ENCODE measurements at places on chromosomes 12 and 14.

- DNase-seq, result no peak
These were observed 59.2 kb downstream of the BICDL1 start for GRCh38 chr12:120048263-120048662.

DNA sequence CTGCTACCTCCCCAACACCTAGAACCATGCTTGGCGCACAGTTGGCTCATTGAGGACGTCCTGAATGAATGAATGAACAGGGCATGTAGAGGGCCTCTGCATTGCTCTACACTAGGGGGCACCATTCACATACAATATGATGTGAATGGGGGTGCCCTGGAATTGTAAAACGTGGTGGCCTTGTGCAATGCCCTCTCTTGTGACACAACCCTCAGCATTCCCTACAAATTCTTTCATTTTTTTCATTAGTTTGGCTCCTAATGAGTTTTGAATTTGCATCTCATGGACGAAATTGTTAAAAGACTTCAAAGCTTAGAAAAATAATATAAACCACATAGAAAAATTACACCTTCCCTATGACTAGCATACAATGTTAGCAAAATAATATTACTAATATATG lies 2.3 kb upstream of the DIO2 start:
- DNase-seq, result no peak

- no peak for DNase-seq
These were observed 17.2 kb upstream of the HHIPL1 start for GRCh38 chr14:99627510-99628381.

- DNase-seq, result no peak
These were observed 40.1 kb downstream of the RERG start for GRCh38 chr12:15181017-15181683.

DNA sequence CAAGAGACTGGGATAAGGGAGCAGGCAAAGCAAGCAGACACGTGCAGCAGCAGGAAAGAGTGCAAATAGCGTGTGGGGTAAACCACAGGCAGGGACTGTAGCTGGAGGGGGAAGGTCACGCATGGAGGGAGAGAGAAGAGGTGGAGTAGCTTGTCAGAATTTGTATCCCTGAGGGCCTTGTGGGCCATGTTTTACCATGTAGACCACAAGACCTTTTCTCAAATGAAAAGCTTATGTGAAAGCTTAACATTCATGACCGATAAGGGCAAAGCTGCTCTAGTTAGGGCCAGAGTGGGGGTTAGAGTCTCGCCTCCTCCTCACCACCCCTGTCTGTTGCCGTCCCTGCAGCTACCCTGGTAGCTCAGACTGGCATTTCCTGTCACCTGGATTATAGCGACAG lies 152.9 kb upstream of the E2F7 start:
- DNase-seq, result no peak

DNA sequence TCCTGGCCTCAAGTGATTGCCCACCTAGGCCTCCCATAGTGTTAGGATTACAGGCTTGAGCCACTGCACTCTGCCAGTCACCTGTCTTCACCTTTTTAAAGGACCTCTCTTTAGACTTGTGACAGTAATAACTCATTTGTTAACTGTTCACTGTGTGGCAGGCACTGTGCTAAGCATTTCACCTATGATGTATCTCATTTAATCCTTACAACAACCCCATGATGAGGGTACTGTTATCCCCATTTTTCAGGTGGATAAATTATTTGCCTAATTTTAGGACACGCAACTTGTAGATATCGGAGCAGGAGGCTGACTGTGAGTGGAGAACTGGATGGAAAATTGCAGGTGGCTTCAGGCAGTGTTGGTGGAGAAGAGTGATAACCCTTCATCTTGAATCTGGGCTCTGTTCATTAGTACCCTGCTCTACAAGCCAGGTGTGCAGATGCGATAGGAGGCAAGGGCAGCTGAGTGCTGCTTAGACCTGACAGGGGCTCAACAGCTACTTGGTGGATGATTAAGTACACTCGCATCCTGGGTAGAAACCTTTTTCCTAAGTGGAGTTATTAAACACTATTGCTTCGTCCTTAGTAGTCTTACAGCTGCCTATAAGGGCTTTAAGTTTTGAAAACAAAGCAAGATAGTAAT lies 2.7 kb downstream of the TCTN1 start:
- DNase-seq, result no peak

DNA sequence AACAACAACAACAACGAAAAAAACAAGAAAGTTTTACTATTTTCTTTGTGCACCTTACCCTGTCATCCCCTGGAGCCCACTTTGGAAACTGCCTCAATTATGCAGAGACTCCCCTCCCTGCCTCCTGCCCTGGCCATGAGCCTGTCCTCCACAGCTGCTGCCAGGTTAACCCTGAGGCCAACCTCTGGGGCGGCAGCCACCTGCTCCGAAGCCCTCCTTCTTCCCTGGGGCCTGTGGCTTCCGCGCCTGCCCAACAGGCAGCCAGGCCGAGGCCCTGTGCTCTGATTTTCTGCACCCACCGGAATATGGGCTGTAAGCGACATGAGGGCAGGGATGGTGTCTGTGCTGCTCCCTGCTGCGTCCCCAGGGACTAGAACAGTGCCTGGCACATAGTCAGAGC lies 183.0 kb downstream of the CALM1 start:
- no peak for DNase-seq

All from tongue (tissue), 3 donors.